BJ (cell line): ENCODE measurements at places on chromosomes 5 and 9.

DNA sequence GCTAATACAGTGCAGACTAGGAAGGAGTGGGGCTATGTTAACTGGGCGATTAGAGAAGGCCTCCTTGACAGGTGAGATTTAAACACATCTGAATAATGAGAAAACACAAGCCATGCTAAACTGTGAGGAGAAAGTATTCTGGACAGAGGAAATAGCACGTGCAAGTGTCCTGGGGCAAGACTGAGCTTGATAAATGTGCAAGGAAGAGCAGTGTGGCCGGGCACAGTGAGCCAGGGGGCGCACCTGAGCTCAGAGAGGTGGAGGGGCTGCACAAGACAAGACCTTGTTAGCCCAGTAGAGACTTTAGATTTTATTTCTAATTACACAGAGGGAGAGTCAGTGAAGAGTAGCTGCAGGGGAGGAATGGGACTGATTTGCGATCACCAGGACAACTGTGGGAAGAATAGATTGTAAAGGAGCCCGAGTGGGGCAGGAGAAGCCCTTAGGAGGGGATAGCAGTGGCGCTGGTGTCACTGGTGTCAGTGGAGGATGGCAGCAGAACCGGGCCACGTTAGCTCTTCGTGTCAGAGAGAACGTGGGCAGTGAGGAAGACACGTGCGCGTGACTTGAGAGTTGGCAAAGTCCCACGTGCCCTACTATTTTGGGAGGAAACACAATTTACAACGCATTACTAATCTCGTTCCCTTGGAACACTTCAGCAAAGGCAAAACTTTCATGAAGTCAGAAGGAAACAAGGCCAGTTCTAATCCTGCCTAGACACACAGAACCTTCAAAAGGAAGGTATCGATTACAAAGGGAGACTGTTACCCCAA, 17.9 kb upstream of the C5orf47 start:
- no peak for DNase-seq

DNA sequence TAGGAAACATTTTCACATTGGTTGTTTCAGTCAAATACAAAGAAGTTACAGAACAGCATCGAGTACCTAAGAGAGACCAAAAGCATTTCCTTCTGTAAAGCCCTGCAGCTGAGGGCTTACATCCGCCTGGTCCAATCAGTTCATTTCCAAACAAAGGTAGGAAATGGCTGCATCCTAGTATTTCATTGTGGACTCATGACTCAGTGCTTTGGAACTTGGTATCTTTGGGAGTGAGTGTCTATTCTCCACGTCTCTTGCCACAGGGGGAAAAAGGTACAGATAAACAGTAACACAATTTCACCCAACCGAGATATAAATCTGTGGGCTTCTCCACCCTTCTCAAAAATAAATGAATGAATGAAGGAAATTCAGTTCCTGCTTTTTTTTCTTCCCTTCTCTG, 75.4 kb downstream of the NFIB start:
- DNase-seq, result no peak

GRCh38 chr9:76267284-76267652, 127.0 kb downstream of the RFK start:
- DNase-seq, result no peak

DNA sequence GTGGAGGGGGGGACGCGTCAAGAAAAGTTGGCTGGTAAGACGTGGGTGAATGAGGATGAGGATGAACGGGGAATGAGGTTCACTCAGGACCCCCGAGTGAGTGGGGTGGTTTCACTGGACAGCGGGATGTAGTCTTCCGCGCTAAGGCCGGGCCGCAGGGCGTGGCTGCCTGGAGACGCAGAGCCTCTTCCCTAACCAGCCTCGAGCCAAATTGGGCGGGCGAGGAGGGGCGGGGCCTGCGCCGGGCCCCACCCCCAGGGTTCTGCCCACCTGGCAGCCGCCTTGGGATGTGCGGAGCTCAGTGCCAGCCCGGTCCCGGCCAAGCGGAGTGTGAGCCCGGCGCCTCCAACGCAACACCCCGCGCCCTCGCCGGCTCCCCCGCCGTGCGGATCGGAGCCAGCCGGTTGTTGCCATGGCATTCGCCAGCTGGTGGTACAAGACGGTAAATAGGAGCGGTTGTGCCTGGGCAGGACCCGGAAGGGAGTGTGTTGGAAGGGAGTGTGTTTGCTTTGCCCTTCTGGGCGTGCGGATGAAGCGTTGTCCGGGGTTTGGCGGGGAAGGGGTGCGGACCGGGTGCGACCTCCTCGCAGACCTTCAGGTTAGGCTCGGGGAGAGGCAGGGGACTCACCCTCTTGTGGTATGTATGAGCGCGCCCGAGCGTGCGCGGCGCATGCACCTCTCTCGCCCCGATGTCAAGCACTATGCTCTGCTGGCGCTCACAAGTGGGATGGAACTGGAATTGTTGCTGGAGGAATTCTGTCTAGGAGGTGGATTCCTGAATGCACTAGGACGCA, 746 bp downstream of the CAST start:
- DNase-seq, result no peak

DNA sequence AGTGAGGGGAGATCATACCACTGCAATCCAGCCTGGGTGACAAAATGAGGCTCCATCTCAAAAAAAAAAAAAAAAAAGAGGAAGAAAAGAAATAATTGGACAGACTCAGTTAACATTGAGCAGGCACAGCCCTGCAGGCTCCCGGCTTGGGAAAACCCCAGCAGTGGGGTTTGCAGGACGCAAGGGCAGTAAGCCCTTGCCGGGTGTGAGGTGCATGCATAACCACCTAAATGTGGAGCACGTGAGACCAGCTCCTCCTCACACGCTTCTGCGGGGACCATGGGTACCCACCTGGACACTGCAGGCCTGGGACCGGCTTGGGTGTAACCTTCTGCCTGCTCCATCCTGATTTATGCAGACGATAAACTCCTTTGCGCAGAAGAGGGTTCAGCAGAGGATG, 4.8 kb upstream of the SLC6A18 start:
- no peak for DNase-seq

DNA sequence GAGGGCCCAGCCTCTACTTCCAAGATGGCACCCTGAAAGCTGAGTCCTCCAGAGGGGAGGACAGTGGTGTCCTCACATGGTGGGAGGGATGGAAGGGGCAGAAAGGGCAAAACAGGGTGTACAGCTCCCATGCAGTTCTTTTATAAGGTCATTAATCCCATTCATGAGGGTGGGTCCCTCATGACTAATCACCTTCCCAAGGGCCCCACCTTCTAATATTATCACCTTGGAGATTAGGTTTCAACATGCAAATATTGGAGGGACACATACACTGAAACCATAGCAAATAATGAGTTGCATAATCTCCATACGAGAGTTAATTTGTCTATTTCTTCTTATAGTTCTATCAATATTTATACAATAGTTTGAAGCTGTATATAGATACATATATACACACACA, 5.8 kb upstream of the ZBTB43 start:
- no peak for DNase-seq

DNA sequence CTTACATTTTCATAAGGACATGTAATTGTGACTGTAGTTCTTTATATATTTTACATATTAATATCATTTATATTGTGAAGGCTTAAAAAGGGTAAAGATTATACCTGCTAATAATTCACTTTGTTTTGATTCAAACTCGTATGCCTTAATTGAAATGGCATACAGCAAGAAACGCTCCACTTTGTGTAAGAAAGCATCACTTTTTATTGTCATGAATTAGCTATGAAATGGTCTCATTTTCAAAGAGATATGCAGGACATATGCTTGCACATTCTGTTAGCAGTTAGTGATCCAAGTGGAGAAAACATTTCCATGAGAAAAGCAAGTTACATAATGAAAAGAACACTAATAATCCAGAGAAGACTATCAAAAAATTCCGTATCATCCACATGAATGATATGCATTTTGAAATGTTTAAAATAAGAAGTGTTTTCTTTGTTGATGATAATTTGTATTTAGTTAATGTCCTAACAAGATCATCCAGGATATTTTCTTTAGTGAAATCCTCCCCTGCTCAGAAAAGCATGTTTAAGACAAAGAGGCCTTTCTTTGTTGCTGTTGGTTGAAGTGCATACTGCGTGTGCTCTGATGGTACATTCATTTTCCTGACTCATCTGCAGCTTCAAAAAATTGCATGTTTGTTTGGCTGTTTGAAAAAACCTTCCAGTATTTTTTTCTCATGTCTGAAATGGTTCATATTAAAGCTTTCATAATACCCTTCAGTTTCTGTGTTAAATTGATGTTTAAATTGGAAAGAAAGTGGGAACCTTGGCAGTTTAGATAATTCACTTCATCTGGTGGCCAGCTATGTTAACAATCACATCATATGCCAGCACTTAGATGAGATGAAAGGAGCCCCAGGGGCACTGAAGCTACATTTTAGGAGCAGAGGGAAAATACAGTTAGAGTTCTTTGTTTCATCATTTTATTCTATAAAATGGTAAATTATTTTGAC, 242.2 kb downstream of the CSNK1G3 start:
- no peak for DNase-seq

DNA sequence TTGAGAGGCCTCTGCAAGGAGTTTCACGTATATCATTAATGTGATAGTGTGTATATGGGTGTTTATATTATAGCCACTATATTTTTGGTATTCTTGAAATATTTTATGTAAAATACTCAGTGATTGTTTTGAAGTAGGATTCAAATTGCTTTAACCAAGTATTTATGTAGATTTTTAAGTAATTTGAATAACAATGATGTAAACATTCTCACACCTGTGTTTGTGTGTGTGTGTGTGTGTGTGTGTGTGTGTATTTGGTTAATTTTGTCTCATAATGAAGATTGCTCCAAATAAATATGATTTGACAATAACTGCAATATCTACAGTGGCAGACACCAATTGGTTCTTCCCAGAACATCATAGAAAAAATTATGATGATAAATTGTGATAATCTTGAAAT, 293.4 kb downstream of the CD180 start:
- no peak for DNase-seq

GRCh38 chr5:100406640-100407039, 128.5 kb upstream of the FAM174A start:
- no peak for DNase-seq

DNA sequence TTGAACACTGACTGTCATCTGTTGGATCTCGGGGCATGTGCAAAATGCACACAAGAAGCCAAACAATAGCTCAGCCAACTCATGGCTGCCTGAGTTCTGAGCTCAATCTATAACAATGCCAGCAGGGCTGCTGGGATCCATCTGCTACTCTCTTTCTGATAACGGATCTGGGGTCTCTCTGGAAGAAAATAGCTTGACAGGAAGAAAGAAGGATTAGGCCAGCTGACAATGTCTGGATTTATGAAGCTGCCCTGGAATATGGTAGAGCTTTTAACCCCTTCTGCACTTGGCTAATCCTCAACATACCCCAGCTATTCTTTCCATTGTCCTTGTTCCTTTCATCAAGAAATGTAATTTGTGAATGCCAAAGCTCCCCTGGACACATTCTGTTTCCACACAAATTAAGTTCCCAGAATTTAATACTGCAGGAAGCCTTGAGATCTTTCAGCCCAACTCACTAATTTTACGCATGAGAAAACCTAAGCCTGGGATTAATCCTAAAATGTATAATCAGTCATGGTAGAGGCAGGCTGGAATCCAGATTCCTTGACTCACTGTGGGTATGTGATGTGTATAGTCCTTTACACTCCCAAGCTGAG, 62.7 kb upstream of the PCA3 start:
- no peak for DNase-seq

DNA sequence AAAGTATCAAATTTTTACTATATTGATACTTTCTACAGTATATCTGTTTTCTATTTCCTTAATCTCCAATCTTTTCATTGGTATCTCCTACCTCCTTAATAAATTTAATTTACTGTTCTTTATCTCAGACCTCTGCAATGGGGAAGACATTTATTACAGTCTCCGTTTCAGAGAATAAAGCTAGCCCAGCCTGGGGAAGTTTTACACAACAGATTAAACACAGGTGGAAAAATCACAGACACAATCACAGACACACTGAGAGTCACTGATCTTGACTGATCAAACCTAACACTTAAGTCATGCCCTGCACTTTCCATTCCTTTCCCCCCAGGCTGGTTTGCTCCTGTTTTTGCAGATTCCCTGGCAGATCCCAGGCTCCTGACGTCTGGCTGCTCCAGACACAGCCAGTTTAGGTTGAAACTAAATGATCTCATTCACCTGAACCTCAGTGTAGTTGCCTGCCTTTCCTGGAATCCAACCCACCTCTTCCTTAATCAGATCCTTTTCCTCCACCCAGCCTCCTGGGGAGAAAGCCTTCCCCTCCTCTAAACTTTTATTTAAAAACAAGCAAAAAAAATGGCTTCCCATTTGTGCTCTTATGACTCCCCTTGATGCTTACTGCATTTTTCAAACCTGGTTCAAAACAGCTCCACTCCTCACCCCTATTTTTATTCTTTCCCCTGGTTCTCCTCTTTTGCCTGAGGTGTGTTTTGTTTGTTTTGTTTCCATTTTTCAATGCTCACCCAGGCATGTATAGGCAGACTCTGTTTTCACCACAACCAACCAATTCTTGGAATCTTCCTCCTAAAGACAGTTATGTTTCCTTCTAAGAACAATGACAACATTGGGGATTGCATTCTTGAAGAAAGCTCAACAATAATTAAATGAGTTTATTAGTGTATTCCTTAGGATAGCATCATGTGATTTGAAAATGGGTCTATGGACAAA, 29.5 kb upstream of the OSMR start:
- DNase-seq, result no peak

DNA sequence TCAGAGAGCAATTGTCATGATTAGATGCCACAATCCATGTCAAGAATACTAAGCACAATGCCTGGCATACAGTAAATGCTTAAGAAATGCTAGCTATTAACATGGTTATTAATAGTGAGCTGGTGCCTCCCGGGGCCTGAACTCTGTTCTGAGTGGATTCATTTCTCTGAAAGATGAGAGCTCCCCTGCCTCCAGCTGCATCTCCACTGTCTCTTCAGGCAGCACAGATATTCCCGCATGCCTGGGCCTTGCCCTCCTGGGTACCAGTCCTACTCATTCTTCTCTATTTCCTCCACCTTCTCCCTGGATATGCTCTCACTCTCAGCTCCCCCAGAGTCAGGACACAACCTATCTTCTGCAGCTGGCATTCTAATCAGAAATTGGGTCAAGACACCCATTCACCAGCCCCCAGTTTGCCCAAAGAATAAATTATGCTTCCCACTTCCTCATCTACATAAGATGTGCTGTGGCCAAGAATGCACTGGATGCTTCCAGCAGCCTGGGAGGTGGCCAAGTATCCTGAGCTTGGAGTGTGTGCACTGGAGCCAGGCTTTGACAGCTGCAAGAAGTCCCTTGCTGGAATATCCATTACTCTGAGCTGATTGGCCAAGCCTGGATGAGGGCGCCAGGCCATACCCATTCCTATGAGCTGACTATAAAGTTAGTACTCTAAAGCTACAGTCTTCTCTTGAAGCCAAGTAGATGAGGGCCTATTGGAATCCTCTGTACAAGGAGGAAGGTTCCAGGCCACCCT, 669.0 kb downstream of the ACTL7B start:
- no peak for DNase-seq

GRCh38 chr9:133151601-133152525, 11.9 kb downstream of the GBGT1 start:
- no peak for DNase-seq

DNA sequence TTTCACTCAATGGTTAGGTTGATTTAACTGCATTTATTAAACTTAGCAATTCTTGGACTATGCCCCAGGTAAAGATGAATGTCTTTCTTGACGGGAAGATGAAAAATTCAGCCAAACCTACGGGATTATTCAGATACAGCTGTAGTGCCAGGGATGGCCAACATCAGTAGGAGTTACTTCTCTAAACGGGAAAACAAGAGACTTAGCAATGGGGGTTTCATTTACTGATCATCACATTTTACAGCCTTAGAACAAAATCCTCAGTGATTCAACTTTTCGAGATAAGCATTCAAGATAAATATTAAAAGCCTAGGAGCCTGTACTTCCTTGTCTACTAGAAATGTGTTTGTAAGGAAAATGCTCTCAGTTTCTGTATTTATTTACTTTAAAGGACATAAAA, 46.1 kb downstream of the S1PR3 start:
- no peak for DNase-seq
